ENCODE measurements at places on chromosomes 12 and 14.

DNA sequence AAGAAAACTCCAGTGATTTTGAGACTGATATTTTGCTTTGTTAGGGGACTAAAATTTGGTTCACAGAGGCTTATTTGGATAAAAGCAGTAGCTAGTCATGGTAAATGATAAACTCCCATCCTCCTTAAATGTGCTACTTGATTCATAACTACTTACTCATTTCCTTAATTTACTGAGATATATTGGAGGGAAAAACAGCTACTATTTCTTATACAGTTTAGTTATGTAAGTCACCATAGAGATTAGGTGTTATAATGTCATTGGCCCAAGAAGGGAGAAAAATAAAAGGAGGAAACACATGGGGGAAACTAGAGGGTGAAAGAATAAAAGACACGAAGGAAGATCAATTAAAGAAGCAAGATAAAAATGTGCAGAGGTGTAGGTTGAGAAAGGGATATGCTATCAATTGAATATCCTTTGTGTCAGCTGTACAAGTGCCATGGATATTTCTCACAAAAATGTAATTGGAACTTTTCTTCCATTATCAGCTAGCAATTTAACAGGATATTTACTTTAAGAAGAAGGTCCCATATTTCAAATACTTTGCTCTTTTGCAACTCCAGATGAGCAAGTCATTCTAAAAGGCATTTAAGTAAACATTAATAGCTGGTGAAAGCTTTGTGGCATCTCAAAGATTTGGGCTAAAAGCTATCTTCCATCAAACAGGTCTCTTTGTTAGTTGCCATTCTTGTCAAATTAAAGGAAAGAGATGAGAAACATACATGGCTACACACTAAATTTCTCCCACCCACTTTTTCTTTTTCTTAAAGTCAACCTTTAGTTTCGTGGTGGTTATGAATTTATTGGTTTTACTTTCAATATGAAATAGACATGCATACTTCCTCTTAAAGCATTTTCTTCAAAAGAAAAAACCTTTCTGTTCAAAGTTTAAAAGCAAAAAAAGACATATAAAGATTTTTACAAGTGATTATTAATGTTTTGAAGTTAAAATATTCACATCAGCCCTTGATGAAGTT lies 439.5 kb downstream of the CCER1 start:
- DNase-seq: no peak

DNA sequence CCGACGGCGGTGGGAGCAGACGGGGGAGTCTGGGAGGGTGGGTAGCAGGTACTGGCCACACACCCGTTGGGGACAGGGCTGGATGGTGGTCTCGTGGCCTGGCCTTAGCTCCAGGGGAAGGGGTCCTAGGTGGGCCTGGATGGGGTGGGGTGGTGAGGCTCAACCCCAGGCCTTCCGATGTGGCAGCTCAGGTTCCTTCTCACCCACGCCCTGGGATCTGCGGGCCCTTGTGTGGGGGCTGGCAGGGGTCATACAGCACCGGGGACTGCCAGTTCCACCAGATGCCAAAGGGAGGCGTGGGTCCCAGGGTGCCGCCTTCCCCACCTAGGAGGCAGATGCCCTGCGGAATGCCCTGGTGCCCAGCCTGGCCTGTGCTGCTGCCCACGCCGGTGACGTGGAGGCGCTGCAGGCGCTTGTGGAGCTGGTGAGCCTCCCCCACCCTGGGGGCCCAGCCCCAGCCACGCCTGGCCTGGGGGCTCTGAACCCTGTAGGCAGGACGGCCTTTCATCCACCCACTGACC lies 21.0 kb downstream of the ASPG start:
- DNase-seq: no peak

- no peak for DNase-seq
These were observed 5.7 kb downstream of the SVOP start for GRCh38 chr12:109014984-109015765.

DNA sequence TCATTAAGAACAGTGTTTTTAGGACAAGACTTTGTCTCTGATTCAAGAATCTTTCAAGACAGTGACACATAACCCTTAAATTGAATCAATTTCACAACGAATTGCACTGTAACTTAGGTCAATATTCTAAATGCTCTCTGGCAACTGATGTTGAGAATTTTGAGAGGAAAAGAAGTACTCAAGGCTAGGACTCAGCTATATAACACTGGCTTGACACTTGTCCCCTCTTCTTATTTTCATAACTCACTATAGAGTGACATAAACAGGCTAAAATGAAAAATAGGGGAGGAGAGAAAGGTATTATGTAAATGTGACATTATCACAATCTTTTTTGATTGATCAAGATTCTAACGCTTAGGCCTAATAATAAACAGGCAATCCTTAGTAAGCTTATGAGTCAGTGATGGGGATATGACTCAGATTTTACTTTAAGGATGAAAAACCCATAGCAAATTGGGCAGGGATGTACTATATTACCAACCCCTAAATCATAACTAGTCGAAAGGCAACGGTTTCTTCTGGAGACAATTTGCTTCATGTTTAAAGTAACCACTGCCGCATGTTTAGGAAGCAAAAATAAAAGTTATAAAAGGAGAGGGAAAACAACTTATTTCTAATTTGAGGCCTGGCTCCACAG lies 10.9 kb downstream of the BTG1 start:
- DNase-seq: no peak

DNA sequence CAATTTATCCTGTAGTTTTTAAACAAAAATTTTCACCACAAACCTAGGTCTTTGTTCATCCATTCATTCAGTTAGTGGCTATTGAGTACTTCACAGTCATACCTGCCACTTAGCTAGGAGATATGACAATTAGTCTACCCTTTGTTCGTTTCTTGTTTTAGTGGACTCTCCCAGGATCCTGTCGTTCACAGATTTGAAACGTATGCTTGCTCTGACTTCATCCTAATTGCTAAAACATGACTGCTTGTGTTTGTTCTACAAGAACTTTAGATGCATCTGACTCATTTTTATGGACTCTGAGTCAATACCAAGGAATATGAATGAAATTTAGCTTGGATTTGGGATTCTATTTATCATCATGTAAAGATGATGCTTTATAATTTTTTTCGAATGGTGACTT lies 69.5 kb downstream of the TBC1D30 start:
- DNase-seq: no peak

- no peak for DNase-seq
These were observed 62.7 kb downstream of the TUNAR start for GRCh38 chr14:95939335-95939734.

- no peak for DNase-seq
These were observed 63.3 kb upstream of the HSPB8 start for GRCh38 chr12:119115296-119115905.

GRCh38 chr12:110256780-110257431 lies 24.1 kb upstream of the ATP2A2 start:
- DNase-seq: no peak

DNA sequence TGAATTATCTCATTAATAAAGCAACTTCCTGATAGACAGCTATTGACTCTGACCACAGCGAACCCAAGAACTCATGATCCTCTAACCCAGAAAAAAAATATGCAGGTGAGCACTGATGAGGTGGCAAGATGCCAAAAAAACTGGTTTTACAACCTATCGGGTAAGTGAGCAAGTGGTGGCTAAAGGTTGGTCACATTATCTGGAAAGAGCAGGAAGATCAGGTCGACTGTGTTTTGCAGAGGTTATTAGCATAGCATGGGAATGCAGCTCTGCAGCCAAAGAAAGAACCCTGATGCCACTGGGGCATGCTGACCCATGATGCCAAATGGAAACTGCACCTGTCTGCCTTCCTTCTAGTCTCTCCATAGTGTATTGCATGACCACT lies 23.5 kb downstream of the BHLHE41 start:
- no peak for DNase-seq

- no peak for DNase-seq
These were observed 198.9 kb upstream of the SFSWAP start for GRCh38 chr12:131511803-131512561.

All from stimulated activated CD8-positive, alpha-beta memory T cell treated with anti-CD3 and anti-CD28 coated beads, Interleukin-15, amount 100 ng/mL, for 1 hour (primary cell).